ENCODE measurements at places on chromosomes 6 and 20.

GRCh38 chr20:59005523-59006166 is 1.4 kb downstream of the CTSZ start:
- DNase-seq = no peak
- peaks cover 5% of the 10 kb centered on the region for H3K36me3 ChIP-seq
- H3K4me1 ChIP-seq = peaks cover 14% of the 10 kb centered on the region
- H3K4me3 ChIP-seq = no peak overlapping the region
- no peak overlapping the region for H3K27ac ChIP-seq
- H3K27me3 ChIP-seq = no peaks in the 10 kb centered on the region

GRCh38 chr20:48406498-48406897 is 421.3 kb downstream of the PREX1 start:
- no peaks in the 10 kb centered on the region for H3K4me1 ChIP-seq
- peaks cover 3% of the 10 kb centered on the region for H3K27me3 ChIP-seq
- DNase-seq = no peak
- no peak overlapping the region for H3K4me3 ChIP-seq
- H3K27ac ChIP-seq = no peak overlapping the region

DNA sequence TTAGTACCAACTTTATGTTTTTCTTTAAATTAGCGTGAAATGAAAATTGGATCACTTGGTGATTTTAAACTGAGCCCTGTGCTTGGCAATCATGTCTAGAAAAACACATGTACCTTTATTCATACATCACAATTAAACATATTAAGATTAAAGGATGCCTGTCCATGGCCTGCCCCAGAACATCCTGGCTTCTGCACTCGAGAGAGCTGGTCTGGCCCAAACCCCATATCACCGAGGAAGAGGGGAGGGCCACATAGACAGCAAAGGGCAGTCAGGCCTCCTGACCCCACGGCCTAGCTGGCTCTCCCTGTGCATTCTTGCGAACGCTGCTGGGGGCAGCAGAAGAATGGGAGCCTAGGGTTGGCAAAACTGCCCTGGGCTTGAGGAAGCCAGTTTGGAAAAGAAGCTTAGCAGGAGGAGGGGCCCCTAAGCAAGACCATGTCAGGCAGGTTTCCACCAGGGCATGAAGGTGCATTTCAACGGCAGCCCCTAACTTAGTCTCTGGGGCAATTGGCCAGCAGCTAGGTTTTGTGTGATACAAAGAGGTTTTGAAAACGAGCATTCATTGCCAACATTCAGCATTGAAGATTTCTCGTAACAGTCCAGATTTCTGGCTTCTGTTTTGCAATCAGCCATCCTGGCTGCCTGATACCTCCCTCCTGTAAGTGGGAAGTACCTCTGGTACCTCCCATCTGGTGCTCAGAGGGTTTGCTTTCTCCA is 8.6 kb downstream of the BPIFB3 start:
- H3K4me1 ChIP-seq = no peaks in the 10 kb centered on the region
- no peak for DNase-seq
- H3K36me3 ChIP-seq = no peaks in the 10 kb centered on the region
- no peak overlapping the region for H3K27ac ChIP-seq

- no peaks in the 10 kb centered on the region for H3K27me3 ChIP-seq
- peaks cover 2% of the 10 kb centered on the region for H3K36me3 ChIP-seq
- H3K27ac ChIP-seq = no peak overlapping the region
- H3K4me1 ChIP-seq = no peaks in the 10 kb centered on the region
- H3K4me3 ChIP-seq = no peak overlapping the region
These were observed 14.0 kb downstream of the PAQR8 start for GRCh38 chr6:52375780-52376556.

DNA sequence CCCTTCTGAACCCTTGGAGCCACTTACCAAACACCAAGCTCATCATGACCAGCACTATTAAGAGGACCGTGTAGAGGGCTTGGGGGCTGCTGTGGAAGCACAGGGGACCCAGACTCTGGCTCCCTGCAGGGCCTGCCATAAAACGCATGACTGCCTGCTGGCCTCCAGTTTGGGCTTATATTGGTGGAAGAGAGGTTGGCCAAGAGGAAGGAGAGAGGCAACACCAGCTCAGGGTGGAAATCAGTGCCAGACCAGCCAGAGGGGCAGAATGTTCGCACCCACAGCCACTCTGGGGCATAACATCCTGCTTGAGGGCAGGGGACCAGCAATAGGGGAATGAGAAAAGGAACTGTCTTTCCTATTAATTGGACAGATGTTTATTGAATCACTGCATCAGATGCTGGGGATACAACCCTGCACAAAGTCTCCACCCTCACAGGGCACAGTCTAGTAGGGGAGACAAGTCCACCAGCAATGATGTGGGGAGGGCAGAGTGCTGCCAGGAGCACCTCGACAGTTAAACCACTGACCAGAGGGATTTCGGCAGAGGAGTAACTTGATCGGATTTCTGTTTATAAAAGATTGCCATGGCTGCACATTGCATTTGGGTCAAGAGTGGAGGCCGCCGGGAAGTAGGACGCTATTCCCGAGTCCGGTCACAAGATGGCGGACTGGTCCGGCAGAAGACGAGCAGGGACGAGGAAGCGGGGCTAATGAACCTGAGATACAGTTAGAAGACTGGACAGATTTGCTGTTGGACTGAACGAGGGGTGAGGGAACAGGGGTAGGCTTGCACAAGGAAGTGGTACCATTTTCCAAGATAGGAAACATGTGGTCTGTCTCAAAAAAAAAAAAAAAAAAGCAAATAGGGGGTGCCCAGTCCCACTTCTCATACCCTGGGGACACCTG is at the start of gene LY6G5C:
Gene LY6G5C, minus strand, starts transcription at position 842 of the 909 bp plus-strand sequence. Its CDS starts 694 bp downstream, at position 148.
- no peaks in the 10 kb centered on the region for H3K27me3 ChIP-seq
- H3K4me1 ChIP-seq = peaks cover 12% of the 10 kb centered on the region
- H3K4me3 ChIP-seq = peak within 1 kb of the TSS; percentile 27
- H3K27ac ChIP-seq = peak within 1 kb of the TSS; percentile 42
- H3K36me3 ChIP-seq = peaks cover 1% of the 10 kb centered on the region

Measured in IMR-90 (cell line).